CD4-positive, alpha-beta T cell treated with Interleukin-6 at 100 ng/mL for 8 hours (primary cell): ENCODE measurements at places on chromosomes 2 and 18.

- DNase-seq = no peak
These were observed 462.9 kb downstream of the TXNL1 start for GRCh38 chr18:56175330-56176001.

DNA sequence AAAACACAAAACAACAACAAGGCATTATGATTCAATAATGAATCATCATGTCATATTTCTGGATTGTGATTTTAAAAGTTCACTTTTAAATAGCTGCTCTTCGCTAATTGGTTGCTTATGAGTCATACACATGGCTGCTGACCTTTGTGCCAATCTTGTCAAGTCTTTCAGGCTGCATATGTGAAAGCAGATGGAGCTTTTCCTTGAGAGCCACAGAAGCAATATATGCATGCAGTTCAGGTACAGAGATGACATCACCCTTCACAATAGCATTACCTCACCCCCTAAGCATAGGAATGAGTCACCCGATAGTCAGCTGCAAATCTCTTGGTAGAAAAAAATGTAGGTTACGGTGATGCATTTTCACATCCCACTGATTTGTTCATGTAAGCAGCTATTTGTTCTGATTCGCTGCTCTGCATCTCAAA is 27.2 kb downstream of the EIF2AK3 start:
- DNase-seq = peak; percentile 67

DNA sequence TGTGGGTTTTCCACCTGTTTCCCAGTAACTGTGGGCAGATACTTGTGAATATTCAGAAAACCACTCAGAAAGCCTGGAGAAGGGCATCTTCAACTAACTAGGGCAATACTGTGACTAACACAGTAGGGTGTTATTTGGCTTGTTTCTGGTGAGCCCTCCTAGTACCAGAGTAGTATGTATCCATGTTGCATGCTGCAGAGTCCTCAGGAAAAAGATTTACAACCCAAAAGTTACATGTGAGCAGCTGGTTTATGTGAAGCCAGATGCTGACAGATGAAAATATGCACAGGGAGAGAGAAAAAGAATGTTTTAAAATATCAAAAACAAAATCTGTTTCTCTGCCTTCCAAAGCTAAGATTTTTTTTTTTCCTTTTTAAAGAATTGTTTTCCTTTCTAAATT is 333.2 kb upstream of the UBE2E3 start:
- DNase-seq = no peak

GRCh38 chr2:204706939-204707338 is 161.7 kb downstream of the PARD3B start:
- no peak for DNase-seq

DNA sequence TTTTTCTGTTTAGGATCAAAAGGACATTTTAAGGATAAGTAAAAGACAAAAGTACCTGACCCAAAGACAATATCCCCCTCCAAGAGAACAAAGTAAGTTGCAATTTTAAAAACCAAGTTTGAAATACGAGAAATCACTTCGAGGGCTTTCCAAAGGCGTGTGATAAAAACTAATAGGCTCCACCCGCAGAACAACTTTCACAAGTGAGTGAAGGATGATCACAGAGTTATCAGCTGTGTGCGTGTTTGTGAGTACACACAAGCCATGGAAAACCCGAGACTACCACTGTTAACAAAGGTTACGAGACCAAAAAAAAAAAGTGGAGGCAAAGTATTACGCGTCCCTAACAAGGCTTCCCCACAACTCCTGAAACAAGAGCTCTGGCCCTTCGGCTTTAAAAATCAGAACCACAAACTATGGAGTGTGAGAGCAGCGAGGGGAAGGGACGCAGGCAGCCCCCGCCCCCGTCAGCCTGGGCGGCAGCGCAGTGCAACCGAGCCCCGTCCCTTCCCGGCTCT is 719 bp downstream of the SMAD2 start:
- no peak for DNase-seq

DNA sequence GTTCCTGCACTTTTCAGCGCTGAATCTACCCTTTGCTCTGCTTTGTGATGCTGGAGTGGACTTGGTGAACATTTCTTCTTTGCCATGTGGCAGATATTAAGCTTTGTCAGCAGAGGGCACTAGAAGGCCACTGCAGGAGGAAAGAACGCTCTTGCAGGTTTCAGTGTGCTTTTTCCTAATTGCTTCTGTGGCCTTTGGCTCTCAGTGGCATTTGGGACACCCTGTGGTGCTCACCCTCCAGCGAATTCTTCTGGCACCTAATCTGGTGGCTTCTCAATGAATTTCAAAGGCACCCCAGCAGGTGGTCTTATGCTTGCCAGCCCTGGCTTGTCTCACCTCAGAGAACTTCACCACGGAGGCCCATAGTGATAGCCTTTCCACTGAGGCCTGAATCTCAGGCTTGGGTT is 146.7 kb downstream of the MYO3B start:
- peak; percentile 19 for DNase-seq

DNA sequence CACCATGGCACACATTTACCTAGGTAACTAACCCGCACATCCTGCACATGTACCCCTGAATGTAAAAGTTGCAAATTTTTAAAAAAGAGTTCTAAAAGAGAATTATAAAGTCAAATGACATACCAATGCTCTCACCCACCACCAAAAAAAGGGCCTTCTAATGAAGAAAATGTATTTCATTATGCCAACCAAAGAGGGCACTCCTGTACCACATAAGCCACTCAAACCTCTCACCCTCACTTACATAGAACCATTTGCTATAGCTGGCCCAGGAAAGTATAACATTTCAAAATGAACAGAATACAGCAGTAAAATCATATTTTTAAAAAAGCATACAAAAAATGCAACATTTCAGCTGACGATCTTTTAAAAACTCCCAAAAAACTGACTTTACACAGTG is 241.5 kb upstream of the PKDCC start:
- DNase-seq = no peak

DNA sequence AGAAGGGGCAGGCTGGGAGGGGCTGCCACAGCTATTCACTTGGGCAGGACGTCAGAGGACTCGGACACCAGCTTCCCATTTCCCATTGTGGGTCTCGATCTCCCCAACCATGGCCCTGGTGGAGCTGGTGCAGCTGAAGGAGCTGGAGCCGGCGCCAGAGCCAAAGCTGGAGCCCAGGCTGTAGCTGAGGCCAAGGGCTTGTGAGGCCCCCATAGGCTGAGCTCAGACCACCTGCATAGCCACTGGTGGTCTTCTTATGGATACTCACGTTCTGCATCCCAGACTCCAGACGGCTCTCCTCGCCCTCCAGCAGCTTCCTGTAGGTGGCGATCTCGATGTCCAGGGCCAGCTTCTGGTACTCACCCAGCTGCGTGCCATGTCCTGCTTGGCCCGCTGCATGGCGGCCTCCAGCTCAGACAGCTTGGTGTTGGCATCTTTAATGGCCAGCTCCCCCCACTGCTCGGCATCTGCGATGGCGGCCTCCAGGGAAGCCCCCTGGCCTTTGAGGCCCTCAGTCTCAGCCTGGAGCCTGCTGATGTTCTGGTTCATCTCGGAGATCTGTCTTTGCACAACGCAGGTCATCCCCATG is 6.0 kb upstream of the CDK5R2 start:
- DNase-seq = no peak

GRCh38 chr18:8703092-8703709 is 2.2 kb upstream of the MTCL1 start:
- DNase-seq = no peak

GRCh38 chr2:237786936-237787335 is 11.6 kb upstream of the RBM44 start:
- DNase-seq = no peak

DNA sequence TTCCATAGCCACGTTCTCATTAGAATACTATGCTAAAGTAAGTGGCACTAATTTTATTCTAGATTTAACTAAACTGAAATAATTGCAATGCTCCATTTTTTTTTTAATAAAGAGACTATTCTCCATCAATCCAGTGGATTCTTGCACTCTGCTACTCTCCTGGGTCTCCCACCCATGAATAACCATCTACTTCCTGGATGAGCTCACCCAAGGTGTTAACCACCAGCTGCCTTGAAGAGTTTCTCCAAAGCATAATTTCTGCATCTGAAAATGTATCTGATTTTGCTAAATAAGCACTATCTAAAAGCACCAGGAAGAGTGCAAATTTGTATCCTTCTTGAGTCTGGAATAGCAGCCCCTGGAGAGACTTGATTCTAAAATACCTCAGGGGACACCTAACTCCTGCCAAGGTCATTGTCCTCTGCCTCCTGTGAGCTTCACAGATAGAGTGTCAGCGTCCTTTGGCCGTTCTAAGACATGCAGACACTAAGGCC is 41.6 kb upstream of the SH3BP4 start:
- no peak for DNase-seq
